Activated CD4-positive, alpha-beta T cell treated with anti-CD3 and anti-CD28 coated beads for 1 hour (primary cell): ENCODE measurements at places on chromosomes 7 and 10.

GRCh38 chr7:134343796-134344195 is 27.1 kb upstream of the SLC35B4 start:
- DNase-seq = no peak

- DNase-seq = no peak
Measured at GRCh38 chr7:44665531-44666213, 59.2 kb downstream of the OGDH start.

- DNase-seq = no peak
Measured at GRCh38 chr10:73359492-73359891, 828 bp upstream of the CFAP70 start.

DNA sequence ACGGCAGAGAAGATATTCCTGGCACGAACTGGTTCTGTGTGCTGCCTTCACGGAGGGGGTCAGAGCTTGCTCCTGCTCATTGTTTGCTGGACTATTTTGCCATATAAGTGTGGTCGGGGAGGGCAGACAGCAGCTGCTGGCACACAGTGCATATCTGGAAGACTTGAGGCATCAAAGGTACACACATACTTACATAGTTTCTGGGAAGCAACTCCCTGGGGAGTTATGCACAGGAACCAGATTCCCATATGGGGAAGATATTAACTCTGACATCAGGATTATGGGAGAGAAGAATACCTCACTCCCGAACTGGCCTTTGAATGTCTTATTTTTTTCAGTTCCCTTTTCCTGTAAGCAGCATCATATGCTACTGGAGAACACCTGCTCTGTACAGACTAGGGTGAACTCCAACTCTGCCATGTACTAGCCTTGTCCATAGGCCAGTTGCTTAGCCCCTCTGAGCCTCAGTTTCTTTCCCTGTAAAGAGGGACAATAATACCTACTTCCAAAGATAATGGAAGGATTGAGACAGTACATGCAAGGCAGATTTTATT is 41.5 kb downstream of the LGI1 start:
- no peak for DNase-seq

DNA sequence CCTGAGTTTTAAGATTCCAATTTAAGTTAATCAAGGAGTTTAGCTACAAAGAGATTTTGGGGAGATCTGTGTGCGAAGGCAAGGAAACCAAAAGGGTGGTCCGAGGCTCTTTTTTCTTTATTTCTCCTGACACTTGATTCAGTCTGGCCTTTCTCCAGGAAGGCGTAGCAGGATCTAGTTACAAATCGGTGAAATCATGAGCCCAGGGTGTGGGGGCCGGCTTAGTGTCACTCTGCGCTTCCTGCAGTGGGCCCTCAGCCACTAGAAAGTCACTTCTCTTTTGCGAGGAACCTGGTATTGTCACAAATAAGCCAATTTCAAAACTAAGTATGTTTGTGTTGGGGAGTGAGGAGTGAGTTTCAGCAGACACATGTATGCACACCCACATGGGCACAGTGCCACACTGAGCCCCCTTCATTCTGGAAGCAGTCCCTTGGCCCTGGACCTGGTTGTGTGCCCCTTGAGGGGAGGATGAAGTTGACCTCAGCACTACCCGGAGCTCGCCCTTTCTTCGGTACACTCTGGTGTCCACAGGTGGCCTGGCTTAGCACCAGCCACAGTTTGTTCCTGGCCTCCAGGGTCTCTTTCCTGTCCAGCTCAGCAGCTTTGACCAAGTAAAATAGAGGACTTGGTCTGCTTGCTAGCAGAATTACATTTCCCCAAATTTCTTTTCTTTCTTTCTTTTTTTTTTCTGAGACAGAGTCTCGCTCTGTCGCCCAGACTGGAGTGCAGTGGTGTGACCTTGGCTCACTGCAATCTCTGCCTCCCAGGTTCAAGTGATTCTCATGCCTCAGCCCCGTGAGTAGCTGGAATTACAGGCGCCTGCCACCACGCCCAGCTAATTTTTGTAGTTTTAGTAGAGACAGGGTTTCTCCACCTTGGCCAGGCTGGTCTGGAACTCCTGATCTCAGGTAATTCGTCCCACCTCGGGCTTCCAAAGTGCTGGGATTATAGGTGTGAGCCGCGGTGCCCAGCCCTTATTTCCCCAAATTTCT is 84.0 kb upstream of the BTBD16 start:
- DNase-seq = no peak

GRCh38 chr10:124306922-124307371 is 111.8 kb downstream of the OAT start:
- no peak for DNase-seq

DNA sequence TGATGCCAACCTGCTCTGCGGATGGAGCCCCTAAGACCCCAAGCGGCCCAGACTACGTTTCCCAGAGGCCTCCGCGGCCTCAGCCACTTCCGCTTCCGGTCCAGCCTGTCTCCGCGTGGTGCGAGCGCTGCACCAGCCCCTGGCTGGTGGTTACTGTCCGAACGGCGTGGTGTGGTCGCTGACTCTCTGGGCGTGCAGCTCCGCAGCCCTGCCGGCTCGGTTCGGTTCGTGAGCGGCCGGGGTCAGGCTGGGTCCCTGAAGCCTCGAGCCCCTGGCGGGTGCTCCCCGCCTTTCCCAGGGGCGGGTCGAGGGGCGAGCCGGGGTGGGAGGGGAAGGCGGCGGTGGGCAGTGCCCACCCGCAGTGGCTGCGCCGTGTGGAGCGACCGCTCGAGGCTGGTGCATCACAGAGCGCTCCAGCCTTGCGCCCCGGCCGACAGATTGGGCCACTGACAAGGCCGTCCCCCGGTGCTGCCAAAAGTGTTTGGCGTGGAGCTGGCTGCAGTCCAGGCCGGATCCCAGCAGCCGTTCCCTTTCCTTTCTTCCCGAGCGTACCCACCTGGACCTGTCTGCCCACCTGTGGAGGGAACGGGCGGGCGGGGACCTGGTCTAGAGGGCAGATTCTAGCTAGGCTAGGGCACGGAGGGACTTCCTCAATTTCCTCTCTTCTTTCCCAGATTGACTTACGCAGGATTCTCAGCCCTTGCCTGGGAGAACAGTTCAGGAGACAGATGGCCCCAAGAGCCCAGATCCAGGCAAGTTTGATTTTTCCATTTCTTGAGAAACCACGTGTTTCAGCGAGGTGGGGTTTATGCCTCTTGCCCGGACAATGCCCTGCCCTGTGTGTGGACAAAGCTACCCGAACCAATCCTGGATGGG is at the start of gene ZNF485:
Gene ZNF485 (plus strand): TSS at position 116 of the 876 bp plus-strand sequence. CDS start 613 bp downstream, at position 729.
- peak; percentile 50 for DNase-seq

- DNase-seq = no peak
Measured at GRCh38 chr10:31927565-31927883, 1.1 kb downstream of the ARHGAP12 start.

- no peak for DNase-seq
Measured at GRCh38 chr10:35781643-35782035, 139.5 kb upstream of the FZD8 start.

GRCh38 chr7:20317413-20317812 is 13.3 kb upstream of the ITGB8 start:
- DNase-seq = no peak

- no peak for DNase-seq
Measured at GRCh38 chr10:122592161-122592560, 31.6 kb downstream of the DMBT1 start.
